Activated CD4-positive, alpha-beta T cell treated with anti-CD3 and anti-CD28 coated beads for 36 hours (primary cell): ENCODE measurements at places on chromosomes 11 and 22. TPM values are rescaled to one million over a fixed set of nuclear protein-coding genes. Genes with fewer than 3 reads are reported as not detected.

Gene SEPTIN3
- 1.8 TPM for total RNA-seq

Gene OR51I1
- total RNA-seq = not detected

Gene ANAPC15
- 60.3 TPM for total RNA-seq

Gene HPX
- 0.16 TPM for total RNA-seq

DNA sequence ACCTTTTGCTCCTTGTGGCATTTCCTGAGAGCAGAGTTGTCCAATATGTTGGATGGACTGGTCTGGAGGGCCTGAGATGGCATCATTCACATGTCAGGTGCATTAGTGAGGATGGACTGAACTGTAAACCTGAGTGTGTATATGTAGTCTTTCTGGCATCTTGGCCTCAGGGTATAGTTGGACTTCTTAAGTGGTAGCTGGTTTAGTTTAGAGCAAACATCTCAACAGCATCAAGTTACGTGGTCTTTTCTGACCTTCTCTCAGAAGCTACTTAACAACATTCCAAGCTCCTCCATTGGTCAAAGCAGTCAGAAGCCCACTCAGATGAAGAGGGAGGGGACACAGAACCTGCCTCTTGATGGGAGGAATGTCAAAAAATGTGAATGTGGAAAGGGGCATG lies 829.9 kb downstream of the METTL15 start:
- H3K4me1 ChIP-seq = no peaks in the 10 kb centered on the region
- no peak overlapping the region for H3K27ac ChIP-seq
- no peak overlapping the region for H3K4me3 ChIP-seq
- no peaks in the 10 kb centered on the region for H3K36me3 ChIP-seq
- H3K27me3 ChIP-seq = no peaks in the 10 kb centered on the region
- DNase-seq = no peak

GRCh38 chr11:110089617-110090282 lies 3.4 kb upstream of the ZC3H12C start:
- no peak overlapping the region for H3K4me3 ChIP-seq
- no peak overlapping the region for H3K27ac ChIP-seq
- H3K36me3 ChIP-seq = no peaks in the 10 kb centered on the region
- peaks cover 10% of the 10 kb centered on the region for H3K4me1 ChIP-seq

DNA sequence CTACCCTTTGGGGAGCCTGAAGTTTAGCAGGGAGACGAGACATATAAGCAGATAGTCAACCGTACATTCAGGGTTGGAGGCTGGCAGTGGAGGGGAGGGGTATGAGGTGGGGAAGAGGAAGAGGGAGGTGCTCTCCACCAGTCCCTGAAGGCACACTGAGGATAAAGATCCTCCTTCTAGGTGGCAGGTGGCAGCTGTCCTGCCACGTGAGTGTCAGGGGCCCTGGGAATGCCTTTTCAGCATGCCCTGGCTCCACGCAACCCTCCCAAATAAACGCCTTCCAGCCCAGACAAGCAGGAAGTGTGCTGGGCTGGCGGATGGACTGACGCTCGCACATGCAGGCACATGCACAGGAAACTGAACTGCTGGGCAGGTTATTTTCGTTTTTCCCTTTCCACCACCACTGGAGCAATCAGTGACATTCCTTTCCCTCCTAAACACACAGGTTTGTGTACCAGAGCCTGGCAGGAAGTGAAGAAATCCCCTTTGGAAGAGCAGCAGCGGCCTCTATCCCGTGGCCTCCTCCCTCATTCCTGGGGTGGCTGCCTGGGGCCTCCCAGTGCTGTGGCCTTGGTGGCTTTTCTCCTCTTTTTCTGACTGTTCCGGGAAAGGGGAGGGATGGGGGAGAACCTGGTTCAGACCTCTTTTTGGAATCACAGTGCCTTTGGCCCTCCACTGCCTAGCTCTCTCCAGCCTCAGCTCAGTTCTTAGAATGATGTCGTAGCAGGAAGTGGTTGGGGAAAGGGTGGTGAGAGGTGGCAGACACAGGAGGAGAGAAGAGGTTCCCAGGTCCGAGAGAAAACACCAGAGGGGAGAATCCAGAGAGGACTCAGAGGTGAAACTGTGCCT lies 157.0 kb upstream of the TIMP3 start:
- H3K27me3 ChIP-seq = no peaks in the 10 kb centered on the region
- peaks cover 32% of the 10 kb centered on the region for H3K4me1 ChIP-seq
- H3K27ac ChIP-seq = peak overlapping the region; percentile 83
- peak; percentile 45 for DNase-seq

DNA sequence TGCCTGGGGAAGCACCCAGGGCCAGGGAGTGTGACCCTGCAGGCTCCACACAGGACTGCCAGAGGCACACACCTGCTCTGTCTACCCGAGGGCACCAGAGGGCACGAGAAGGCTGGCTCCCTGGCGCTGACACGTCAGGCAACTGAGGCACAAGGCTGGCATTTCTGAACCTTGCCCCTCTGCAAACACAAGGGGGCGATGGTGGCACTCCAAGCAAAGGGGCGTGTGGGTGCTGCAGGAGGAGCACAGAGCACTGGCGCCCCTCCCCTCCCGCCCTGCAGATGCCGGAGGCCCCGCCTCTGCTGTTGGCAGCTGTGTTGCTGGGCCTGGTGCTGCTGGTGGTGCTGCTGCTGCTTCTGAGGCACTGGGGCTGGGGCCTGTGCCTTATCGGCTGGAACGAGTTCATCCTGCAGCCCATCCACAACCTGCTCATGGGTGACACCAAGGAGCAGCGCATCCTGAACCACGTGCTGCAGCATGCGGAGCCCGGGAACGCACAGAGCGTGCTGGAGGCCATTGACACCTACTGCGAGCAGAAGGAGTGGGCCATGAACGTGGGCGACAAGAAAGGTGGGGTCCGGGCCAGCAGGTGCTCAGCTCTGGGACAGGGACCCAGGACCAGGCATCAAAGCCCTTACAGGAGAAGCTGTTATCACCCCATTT lies 20.8 kb upstream of the TXNRD2 start:
- H3K27me3 ChIP-seq = no peaks in the 10 kb centered on the region
- peak; percentile 87 for DNase-seq
- no peak overlapping the region for H3K27ac ChIP-seq
- peaks cover 7% of the 10 kb centered on the region for H3K4me1 ChIP-seq
- H3K4me3 ChIP-seq = no peak overlapping the region
- H3K36me3 ChIP-seq = peaks cover 7% of the 10 kb centered on the region

GRCh38 chr11:5291207-5291838 lies 10.4 kb downstream of the OR51B4 start:
- H3K27ac ChIP-seq = no peak overlapping the region
- no peaks in the 10 kb centered on the region for H3K36me3 ChIP-seq
- H3K4me1 ChIP-seq = no peaks in the 10 kb centered on the region
- H3K27me3 ChIP-seq = no peaks in the 10 kb centered on the region
- no peak overlapping the region for H3K4me3 ChIP-seq

DNA sequence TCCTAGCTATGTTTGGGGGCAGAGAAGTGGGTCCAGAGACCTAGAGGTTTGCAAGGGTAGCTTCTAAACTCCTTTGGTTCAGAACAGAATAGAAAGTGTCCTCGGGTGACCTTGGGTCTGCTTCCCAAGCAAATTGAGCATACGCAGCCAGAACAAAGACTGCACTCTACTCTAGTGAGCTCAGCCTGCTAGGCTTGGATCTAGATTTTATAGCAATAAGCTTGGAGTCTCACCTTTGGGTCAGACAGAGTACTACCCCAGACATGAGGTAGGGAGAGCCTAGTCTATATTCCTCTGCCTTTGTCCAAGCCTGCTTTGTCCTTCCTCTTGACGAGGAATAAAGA lies 52.6 kb upstream of the ELF5 start:
- DNase-seq = no peak
- H3K4me3 ChIP-seq = no peak overlapping the region
- peaks cover 31% of the 10 kb centered on the region for H3K27me3 ChIP-seq
- H3K36me3 ChIP-seq = no peaks in the 10 kb centered on the region
- no peaks in the 10 kb centered on the region for H3K4me1 ChIP-seq
- H3K27ac ChIP-seq = no peak overlapping the region

DNA sequence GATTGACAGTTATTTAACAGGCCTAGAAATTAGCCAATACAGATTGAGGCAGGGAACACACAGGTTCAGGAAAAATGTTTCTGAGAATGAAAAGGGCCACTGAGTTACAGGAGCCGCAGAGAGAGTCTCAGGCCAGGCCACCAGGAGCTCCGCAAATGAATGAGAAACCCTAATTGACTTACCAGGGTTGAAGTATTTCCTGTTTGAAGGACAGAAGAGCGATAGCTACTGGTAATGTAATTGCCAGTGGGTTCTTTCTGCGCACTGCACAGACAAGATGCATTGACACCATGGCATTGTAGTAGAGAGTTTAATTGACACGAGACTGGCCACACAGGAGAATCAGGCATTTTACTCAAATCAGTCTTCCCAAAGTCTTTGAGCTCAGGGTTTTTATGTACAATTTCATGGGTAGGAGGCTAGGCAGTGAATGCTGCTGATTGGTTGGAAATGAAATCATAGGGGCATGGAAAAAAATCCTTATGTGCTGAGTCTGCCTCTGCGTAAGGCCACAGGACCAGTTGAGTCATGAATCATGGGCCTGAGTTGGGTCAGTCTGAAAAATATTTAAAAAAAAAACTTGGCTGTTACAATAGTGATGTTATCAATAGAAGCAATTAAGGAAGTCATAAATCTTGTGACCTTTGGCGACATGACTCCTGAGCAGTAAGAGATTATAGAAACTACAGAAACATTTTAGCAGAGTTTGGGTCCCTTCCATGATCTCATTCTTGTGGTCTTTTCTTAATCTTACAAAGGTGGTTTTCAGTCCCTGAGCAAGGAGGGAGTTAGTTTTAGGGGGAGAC lies 203.8 kb downstream of the CASP12 start:
- DNase-seq = no peak
- H3K4me1 ChIP-seq = peaks cover 3% of the 10 kb centered on the region
- H3K27me3 ChIP-seq = no peaks in the 10 kb centered on the region
- H3K27ac ChIP-seq = no peak overlapping the region
- H3K4me3 ChIP-seq = no peak overlapping the region
- peaks cover 2% of the 10 kb centered on the region for H3K36me3 ChIP-seq
